ENCODE measurements at places on chromosomes 2 and 18.

DNA sequence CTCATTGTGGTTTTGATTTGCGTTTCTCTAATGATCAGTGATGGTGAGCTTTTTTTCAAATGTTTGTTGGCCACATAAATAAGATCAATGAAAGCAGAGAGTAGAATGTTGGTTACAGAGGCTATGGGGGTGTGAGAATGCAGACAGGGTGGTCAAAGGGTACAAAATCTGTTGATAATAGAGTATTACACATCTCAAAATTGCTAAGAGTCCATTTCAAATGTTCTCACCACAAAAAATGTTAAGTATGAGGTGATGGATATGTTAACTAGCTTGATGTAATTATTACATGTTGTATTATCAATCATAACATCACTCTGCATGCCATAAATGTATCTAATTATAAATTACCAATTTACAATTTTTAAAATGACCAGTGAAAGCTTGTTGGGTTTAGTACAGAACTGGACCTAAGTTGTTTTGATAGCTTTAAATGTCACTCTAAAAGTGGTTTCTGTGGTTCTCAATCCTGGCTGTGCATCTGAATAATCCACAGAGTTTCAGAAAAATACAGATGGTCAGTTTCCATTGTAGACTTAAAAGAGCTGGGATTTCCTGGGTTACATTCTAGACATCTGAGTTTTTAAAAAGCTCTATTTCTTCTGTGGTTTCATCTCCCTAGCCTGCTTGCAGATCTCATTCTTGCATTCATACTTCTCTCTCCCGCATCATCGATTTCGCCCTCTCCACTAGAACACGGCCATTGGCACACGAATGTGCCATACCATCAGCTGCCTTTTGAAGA is 286.0 kb upstream of the LYPD1 start:
- DNase-seq: no peak

DNA sequence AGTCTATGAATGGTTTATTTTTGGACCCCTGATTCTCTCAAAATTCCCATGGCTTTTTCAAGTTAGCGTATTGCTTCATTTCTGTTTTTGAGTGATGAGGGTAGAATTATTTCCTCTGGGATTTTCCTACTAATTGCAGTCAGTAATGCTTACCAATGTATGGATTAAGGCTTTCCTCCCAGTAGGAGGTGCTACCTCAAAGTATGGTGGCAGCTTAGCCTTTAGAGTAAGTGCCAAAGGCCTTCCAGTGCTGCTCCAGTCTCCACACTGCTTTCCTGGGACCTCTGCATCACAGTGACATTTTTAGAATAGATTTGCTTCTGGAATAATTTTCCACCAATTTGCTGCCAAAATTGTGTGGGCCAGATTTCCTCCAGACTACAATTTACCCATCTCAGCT is 16.2 kb upstream of the SSB start:
- DNase-seq: no peak

GRCh38 chr2:62565309-62565908 is 59.4 kb upstream of the TMEM17 start:
- DNase-seq: no peak

- DNase-seq: peak; percentile 25
These were observed 36.9 kb upstream of the SLC14A1 start for GRCh38 chr18:45686891-45687611.
